Naive thymus-derived CD8-positive, alpha-beta T cell (primary cell): ENCODE measurements at places on chromosomes 13 and 19.

DNA sequence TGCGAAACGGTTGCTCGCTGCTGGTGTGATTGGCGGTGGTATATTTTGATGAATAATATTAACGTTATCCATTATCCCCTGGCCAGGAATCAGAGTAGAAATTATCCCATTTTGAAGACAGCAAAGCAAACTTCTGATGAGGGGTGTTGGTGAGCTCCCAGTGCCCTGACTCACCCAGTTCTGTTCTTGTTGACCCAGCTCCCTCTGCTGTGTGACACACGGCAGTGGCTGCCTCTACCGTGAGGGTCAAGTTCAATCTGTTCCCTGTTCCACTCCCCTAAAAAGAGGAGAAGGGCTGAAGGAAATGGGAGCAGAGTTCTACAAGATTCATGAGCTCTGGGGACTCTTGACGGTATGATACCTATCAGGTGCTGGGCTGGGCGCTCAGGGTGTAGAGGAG lies 2.0 kb downstream of the CAMSAP3 start:
- no peaks in the 10 kb centered on the region for H3K36me3 ChIP-seq
- DNase-seq: no peak
- no peak overlapping the region for H3K27ac ChIP-seq
- peak overlapping the region; percentile 11 for H3K4me3 ChIP-seq
- peaks cover 37% of the 10 kb centered on the region for H3K27me3 ChIP-seq

DNA sequence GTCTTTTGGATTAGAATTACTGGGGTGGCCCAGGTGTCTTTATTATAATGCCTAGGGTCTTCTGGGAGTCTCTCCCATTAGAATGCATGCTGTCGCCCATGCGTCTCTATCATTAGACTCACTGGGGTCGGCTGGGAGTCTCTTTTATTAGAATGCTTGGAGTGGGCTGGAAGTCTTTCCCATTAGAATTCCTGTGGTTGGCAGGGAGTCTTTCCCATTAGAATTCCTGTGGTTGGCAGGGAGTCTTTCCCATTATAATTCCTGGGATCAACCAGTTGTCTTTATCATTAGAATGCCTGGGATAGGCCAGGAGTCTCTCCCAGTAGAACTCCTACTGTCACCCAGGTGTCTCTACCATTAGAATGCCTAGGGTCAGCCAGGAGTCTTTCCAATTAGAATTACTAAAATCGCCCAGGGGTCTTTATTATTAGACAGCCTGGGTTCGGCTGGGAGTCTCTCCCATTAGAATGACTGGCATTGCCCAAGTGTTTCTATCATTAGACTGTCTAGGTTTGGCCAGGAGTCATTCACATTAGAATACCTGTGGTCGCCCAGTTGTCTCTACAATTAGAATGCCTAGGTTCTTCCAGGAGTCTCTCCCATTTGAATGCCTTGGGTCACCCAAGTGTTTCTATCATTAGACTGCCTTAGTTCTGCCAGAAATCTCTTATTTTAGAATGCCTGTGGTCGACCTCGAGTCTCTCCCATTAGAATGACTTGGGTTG lies 1558.5 kb downstream of the UQCRFS1 start:
- H3K27me3 ChIP-seq: no peaks in the 10 kb centered on the region
- peaks cover 3% of the 10 kb centered on the region for H3K36me3 ChIP-seq

GRCh38 chr13:66780814-66781213 lies 449.3 kb downstream of the PCDH9 start:
- no peaks in the 10 kb centered on the region for H3K27me3 ChIP-seq
- no peak overlapping the region for H3K27ac ChIP-seq
- no peak overlapping the region for H3K4me3 ChIP-seq
- DNase-seq: no peak
- H3K36me3 ChIP-seq: no peaks in the 10 kb centered on the region

DNA sequence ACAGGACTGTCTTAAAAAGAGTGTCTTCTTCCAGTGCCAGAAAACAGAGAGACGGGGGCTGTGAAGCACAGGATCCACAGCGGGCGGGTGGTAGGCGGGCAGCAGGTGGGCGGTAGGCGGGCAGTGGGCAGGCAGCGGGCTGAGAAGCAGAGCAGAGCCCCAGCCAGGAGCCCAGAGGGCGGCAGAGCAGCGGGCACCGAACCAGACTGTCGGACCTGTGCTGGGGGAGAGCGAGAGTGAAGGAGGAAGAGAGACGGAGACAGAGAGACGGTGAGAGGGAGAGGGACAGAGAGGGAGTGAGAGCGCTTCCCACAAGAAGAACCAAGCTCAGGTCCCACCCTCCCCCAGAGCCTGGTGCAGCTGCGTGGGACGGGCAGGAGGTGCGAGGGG lies 30.3 kb downstream of the RASA3 start:
- no peaks in the 10 kb centered on the region for H3K27me3 ChIP-seq
- peak overlapping the region; percentile 93 for H3K27ac ChIP-seq
- peaks cover 47% of the 10 kb centered on the region for H3K36me3 ChIP-seq
- DNase-seq: no peak
- H3K4me3 ChIP-seq: peak overlapping the region; percentile 56

DNA sequence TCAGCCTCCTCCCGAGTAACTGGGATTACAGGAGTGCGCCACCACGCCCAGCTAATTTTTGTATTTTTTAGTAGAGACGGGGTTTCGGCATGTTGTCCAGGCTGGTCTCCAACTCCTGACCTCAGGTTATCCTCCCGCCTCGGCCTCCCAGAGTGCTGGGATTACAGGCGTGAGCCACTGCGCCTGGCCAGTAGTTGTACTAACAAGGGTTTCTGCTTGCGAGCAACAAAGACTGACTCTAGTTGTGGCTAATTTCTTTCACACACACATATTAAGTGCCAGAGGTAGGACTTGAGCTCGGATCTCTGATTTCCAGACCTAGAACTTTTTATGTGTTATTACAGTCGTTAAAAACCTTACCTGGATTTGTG lies 635 bp upstream of the PCCA start:
- H3K27me3 ChIP-seq: no peaks in the 10 kb centered on the region
- H3K36me3 ChIP-seq: peaks cover 7% of the 10 kb centered on the region
- no peak for DNase-seq
- H3K4me3 ChIP-seq: peak overlapping the region; percentile 96
- peaks cover 27% of the 10 kb centered on the region for H3K4me1 ChIP-seq

- peaks cover 14% of the 10 kb centered on the region for H3K27me3 ChIP-seq
- no peak for DNase-seq
- no peaks in the 10 kb centered on the region for H3K36me3 ChIP-seq
- peaks cover 8% of the 10 kb centered on the region for H3K4me1 ChIP-seq
- peak within 1 kb of the TSS; percentile 68 for H3K27ac ChIP-seq
These were observed at the start of gene TMPRSS9 for GRCh38 chr19:2359992-2360685. TSS of gene TMPRSS9 (plus strand) at chr19:2360265. CDS start at chr19:2389786, 29,521 bp downstream.

GRCh38 chr19:15378534-15379082 lies 979 bp downstream of the AKAP8 start:
- peak overlapping the region; percentile 100 for H3K27ac ChIP-seq
- peaks cover 33% of the 10 kb centered on the region for H3K4me1 ChIP-seq
- peak; percentile 20 for DNase-seq
- peak overlapping the region; percentile 93 for H3K4me3 ChIP-seq

DNA sequence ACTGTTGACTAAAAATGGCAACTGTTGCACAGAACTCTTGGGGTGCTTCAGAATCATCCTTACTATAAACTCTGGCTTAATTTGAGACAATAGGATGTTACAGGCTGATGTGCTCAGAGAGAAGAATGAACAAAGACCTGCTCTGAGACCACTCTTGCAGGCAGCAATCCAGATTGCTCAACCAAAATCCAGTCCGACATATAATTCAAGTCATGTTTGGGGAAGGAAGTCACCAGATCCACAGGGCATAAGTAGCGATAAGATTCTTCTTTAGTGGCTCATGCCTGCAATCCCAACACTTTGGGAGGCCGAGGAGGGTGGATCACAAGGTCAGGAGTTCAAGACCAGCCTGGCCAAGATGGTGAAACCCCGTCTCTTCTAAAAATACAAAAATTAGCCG lies 20.6 kb downstream of the MTMR6 start:
- H3K36me3 ChIP-seq: peaks cover 75% of the 10 kb centered on the region
- H3K4me3 ChIP-seq: no peak overlapping the region
- H3K27me3 ChIP-seq: no peaks in the 10 kb centered on the region
- DNase-seq: no peak
- H3K27ac ChIP-seq: no peak overlapping the region
- peaks cover 6% of the 10 kb centered on the region for H3K4me1 ChIP-seq

DNA sequence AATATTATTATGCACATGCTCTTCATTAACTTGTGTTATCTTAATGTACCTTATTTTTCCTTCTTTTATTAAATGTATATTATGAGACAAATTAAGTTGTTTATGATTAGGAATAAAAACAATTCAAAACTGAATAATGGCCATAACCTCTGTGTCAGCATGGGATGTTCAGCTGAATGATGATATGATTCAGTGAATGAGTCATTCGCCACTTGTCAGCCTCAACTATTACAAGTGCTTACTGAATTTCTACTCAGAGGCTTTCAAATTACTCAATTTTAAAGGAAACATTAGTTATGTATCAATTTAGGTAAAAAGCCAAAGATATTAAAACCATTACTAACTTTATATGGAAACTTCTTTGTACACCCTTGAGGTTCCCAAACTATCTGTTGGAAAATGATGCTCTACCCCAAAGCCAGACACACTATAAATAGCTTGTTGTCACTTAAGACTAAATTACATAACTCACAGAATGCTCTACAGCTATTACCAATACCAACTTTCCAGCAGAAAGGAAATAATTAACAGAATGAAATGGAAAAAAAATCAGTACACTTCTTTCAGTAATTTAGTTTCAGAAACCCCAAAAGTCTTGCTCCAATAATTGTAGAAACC lies 14.4 kb downstream of the LIG4 start:
- H3K27ac ChIP-seq: no peak overlapping the region
- no peaks in the 10 kb centered on the region for H3K36me3 ChIP-seq
- no peaks in the 10 kb centered on the region for H3K4me1 ChIP-seq

DNA sequence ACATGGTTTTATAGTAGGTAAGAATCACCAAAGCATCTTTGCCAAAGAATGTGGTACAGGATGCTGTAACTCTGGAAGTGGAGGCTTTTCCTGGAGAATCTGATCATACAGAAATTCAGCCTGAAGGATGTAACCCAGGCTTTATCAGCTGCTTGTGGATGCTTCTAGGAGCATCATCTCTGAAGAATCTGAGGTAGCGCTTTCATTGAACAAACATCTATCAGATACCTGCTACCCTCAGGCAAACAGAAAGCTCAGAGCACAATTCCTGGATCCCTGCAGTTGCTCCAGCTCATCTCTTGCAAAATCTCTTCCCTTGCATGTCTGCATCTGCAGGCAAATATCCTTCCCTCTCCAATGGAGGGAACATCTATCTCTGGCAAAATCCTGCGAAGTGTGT lies 9.3 kb downstream of the FAM124A start:
- DNase-seq: no peak
- peaks cover 20% of the 10 kb centered on the region for H3K27me3 ChIP-seq
- H3K4me3 ChIP-seq: no peak overlapping the region
- H3K4me1 ChIP-seq: no peaks in the 10 kb centered on the region
- no peak overlapping the region for H3K27ac ChIP-seq

- no peaks in the 10 kb centered on the region for H3K27me3 ChIP-seq
- H3K4me1 ChIP-seq: peaks cover 90% of the 10 kb centered on the region
- H3K36me3 ChIP-seq: peaks cover 61% of the 10 kb centered on the region
- no peak for DNase-seq
These were observed 67.2 kb upstream of the GPR183 start for GRCh38 chr13:99374169-99374991.

DNA sequence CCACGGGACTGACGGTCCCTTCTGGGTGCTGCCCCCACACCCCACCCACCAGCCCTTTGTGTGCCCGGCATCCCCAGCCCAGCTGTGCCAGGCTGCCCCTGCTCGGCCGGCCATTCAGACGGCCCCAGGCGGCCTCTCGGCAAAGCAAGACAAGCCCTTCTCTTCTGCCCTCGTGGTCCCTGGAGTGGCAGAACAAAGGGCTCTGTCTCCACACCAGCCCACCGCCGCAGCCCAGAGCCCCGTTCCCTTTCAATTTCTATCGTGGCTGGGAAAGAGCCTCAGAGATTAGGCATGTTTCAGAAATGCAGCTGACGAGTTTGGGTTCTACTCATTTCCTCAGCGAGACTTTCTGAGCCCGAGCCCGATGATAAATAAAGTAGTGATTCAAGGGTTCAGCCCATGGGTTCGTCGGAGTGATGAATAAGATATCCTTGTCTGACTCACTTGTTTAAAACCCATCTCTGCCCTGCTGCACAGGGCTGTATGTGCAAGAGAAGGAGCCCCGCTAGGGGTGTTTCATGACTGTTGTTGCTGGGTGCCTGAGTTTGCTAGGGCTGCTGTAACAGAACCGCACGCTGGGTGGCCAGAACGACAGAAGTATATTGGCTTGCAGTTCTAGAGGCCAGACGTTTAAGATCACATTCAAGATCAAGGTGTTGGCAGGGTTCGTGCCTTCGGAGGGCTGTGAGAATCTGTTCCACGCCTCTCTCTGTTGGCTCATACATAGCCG lies 4.3 kb downstream of the MYO9B start:
- no peaks in the 10 kb centered on the region for H3K27me3 ChIP-seq
- H3K4me1 ChIP-seq: peaks cover 74% of the 10 kb centered on the region
- H3K4me3 ChIP-seq: peak overlapping the region; percentile 57
- H3K27ac ChIP-seq: peak overlapping the region; percentile 84
- no peaks in the 10 kb centered on the region for H3K36me3 ChIP-seq

- no peaks in the 10 kb centered on the region for H3K27me3 ChIP-seq
- H3K4me1 ChIP-seq: no peaks in the 10 kb centered on the region
- no peak for DNase-seq
- no peak overlapping the region for H3K27ac ChIP-seq
These were observed 39.8 kb downstream of the GPR180 start for GRCh38 chr13:94641409-94641941.

DNA sequence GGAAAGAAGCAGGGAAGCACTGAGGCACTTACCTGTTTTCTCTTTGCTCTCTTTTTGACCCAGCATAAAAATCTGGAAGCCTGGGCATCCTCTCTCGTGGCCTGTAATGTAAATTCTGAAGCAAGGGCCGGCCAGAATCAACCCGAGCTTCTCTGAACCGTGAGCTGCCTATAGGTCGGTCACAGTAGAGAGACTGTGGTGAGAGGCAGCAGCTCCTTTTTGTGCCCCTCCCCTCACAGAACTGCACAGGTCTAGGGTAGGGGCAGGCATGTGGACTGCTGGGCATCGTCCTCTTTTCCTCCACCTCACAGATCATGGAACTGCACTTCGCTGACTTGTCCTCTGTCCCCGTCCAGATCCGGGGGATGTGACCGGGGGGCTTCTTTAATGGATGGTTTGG lies 12.5 kb downstream of the FAM124A start:
- no peak overlapping the region for H3K4me3 ChIP-seq
- no peak overlapping the region for H3K27ac ChIP-seq
- DNase-seq: no peak

GRCh38 chr13:102606537-102607309 lies 9.9 kb downstream of the TPP2 start:
- H3K36me3 ChIP-seq: peaks cover 84% of the 10 kb centered on the region
